ENCODE measurements at places on chromosomes 11 and 22. TPM values are rescaled to one million over a fixed set of nuclear protein-coding genes. Genes with fewer than 3 reads are reported as not detected.

Gene DNAJB13
- total RNA-seq: not detected

Gene ARAP1
- 113 TPM for total RNA-seq

Gene CCDC87
- 0.33 TPM for total RNA-seq

Gene MS4A6A
- not detected for total RNA-seq

Gene EMID1
- 0.50 TPM for total RNA-seq

Gene SPTBN2
- total RNA-seq: 0.51 TPM

Gene ACTN3
- total RNA-seq: not detected

Gene BDNF
- total RNA-seq: 16.7 TPM

Gene CTTN
- total RNA-seq: 428 TPM

Gene CRYBB2
- not detected for total RNA-seq
